ENCODE measurements at places on chromosomes 7 and 10.

DNA sequence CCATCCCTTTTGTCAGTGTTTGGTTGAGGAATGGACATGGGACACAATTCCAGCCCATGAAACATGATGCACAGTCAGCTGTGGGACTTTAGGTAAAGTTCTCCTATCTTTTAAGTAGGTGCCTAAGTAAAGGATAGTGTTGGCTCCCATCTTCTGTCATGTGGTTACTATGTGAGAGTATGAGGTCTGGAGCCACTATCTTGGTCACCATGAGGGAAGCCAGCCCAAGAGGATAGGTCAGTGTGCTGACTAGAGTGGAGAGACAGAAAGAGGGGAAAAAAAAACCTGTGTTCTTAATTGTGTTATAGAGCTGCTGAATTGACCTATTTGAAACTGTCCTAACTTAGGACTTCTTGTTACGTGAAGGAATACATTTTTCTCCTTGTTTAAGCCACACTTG lies 89.7 kb upstream of the NAMPT start:
- no peaks in the 10 kb centered on the region for H3K36me3 ChIP-seq
- no peaks in the 10 kb centered on the region for H3K4me1 ChIP-seq
- no peaks in the 10 kb centered on the region for H3K27me3 ChIP-seq
- no peak overlapping the region for H3K27ac ChIP-seq
- H3K4me3 ChIP-seq, result no peak overlapping the region

DNA sequence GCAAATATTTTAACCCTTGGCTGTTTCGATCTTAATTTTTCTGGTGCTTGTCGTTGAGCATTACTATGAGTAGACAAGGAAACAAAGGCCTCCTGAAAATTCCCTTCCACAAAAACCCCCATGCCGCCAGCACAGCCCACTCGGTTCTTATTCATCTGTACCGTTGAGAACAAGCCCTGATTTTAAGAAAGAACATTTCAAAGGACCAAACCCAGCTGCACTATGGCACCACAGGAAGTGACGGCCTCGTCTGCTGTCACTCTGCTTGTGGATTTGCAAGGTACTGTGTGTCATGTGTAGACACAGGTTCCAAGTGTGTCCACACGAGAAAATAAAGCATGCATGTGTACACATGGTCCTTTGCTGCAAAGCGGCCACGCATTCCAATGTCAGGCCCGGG lies 285.2 kb downstream of the DNAJB6 start:
- no peaks in the 10 kb centered on the region for H3K4me1 ChIP-seq
- no peaks in the 10 kb centered on the region for H3K27me3 ChIP-seq
- H3K27ac ChIP-seq, result no peak overlapping the region
- DNase-seq, result no peak
- H3K4me3 ChIP-seq, result no peak overlapping the region

- no peaks in the 10 kb centered on the region for H3K4me1 ChIP-seq
- H3K27ac ChIP-seq, result no peak overlapping the region
- H3K36me3 ChIP-seq, result peaks cover 17% of the 10 kb centered on the region
- no peaks in the 10 kb centered on the region for H3K27me3 ChIP-seq
These were observed 37.2 kb downstream of the ZNF33A start for GRCh38 chr10:38047666-38048065.

DNA sequence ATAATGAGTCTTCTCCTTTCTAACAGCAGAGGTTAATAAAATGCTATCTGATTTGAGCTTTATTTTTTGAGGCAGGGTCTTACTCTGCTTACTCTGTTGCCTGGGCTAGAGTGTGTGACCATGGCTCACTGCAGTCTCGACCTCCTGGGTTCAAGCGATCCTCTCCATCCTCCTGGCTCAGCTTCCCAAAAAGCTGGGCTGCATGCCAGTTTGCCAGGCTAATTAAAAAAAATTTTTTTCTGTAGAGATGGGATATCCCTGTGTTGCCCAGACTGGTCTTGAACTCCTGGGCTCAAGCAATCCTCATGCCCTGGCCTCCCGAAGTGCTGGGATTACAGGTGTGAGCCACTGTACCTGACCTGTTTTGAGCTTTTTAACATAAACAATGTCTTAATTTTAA lies 56.7 kb downstream of the SCD start:
- H3K4me1 ChIP-seq, result no peaks in the 10 kb centered on the region
- H3K36me3 ChIP-seq, result no peaks in the 10 kb centered on the region
- no peak overlapping the region for H3K27ac ChIP-seq
- H3K4me3 ChIP-seq, result no peak overlapping the region
- DNase-seq, result no peak

DNA sequence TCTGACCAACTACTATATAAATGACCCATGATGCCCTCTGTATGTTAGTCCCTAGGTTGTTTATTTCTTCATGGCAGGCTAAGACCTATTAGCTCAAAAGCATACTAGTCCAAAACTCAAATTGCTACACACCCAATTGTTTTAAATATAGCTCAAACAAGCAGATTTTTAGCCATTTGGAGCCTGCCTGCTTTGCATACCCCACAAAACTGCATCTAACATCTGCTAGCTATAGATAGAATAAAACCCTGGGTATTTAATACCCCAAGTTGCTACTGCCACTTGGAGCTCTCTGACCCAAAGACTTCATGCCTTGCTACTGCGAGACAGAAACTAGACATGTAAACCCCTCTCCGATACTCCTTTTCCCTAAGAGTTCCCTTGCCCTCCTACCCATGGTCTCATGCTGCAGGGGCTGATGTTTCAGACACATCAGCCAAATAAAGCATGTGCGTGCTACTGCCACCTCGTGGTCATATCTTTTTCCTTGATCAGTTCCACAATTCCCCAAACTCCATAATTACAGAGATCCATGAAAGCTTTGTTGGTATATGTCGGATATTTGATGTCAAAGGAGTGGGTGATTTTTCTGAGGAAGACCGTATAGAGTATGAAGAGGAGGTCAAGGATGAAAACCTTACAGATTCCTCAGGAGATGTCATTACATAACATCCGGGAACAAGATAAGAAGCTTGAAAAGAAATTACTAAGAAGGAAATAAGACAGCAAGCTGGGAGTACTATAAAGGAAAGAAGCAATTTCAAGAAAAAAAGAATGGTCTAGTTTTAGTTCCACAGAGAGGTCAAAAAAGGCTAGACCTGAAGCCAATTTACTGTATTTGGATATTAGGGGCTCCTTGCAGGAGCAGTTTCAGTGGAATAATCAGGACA lies 386.6 kb downstream of the SH2D4B start:
- no peak for DNase-seq
- no peak overlapping the region for H3K4me3 ChIP-seq
- H3K27ac ChIP-seq, result no peak overlapping the region
- H3K36me3 ChIP-seq, result no peaks in the 10 kb centered on the region

DNA sequence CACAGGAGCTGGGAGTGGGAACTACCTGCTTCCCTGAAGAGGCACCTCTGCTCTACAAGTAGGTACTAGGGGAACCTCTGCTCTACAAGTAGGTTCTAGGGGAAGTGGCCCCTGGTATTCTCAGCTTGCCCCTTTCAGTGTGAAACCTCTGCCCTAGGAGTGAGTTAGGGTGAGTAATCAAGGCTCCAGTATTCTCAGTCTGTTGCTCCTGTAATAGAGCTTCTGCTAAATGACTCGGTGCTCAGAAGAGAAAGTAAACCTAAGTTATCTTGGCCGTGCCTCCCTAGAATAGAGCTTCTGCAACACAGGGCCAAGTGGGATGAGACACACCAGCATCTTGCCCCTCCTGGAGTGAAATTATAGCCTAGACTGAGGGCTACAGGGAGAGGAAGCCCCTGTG lies 13.4 kb upstream of the RASSF4 start:
- H3K27ac ChIP-seq, result no peak overlapping the region
- H3K36me3 ChIP-seq, result no peaks in the 10 kb centered on the region
- no peak overlapping the region for H3K4me3 ChIP-seq

- DNase-seq, result no peak
- H3K27me3 ChIP-seq, result no peaks in the 10 kb centered on the region
- H3K36me3 ChIP-seq, result no peaks in the 10 kb centered on the region
- no peaks in the 10 kb centered on the region for H3K4me1 ChIP-seq
- no peak overlapping the region for H3K4me3 ChIP-seq
These were observed 58.5 kb downstream of the BEND7 start for GRCh38 chr10:13470270-13470669.

DNA sequence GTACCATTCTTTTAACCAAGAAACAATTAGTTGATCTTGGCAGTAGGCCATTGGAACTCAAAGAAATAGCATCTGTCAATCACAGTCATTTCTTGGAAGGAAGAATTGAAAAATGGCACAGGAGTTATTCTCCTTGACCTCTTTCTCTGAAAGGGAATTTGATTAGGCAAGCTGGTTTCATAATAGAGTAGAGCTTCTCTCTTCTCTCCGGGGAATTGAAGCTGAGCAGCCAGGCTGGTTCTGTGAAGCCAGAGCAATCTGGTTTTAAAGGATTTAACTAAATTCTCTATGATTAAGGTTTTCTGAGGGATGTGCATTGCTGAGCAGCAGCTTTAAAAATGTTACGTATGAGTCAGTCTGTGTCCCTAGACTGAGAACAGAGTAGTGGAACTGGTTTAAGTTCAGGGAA lies 70.2 kb downstream of the AHCYL2 start:
- H3K27ac ChIP-seq, result no peak overlapping the region
- H3K36me3 ChIP-seq, result no peaks in the 10 kb centered on the region
- no peak overlapping the region for H3K4me3 ChIP-seq
- no peak for DNase-seq

DNA sequence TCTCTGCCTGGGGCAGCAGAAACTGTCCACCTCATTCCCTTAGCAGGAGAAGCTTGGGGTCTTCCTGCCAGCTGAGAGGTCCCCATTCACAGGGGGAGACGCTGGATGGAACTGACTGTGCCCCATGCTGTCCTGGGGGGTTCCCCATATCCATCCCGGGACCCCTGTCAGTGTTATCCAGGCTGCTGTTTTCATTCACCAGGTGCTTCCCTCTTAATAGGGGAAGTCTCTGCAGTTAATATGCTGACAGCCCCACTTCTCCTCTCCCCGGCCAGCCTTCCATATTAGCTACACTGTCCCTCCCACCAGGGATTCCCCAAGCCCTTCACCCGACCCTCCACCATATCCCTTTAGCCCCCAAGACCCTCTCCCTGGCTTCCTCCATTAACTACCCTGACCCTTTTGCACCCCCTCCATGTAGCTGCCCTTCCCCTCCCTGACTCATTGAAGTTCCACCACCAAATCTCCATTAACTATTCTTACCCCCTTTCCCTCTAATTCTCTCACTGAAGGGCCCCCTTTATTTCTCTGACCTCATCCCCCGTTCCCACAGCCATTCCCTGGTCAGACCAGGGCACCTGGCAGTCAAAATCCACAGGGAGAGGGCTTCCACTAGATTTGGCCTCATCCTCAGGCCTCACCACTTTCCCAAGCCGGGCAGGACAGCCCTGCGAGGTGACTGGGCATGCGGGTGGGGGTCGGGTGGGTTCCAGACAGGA lies 92.0 kb upstream of the PAX2 start:
- H3K27me3 ChIP-seq, result peaks cover 29% of the 10 kb centered on the region
- no peak for DNase-seq
- H3K4me3 ChIP-seq, result peak overlapping the region; percentile 51
- no peak overlapping the region for H3K27ac ChIP-seq
- peaks cover 3% of the 10 kb centered on the region for H3K4me1 ChIP-seq
- H3K36me3 ChIP-seq, result no peaks in the 10 kb centered on the region

DNA sequence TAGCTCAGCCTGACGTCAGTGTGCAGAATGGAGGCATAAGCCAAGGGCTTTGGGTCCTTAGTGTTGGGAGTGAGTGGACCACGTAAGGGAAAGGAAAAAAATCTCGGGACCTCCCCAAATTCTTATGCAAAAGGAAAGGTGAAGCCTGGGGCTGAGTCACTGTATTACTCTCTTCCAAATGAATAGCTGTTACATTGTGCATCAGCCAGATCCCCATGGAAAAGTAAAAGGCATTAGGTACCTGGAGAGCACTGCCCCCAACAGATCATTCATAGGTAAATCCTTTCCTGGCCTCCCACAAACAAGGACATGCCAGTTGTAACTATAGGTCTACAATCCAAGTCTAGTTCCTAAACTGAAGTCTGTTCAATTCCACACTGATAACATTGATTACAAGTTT lies 170.5 kb downstream of the C1GALT1 start:
- no peaks in the 10 kb centered on the region for H3K4me1 ChIP-seq
- H3K27ac ChIP-seq, result no peak overlapping the region
- H3K36me3 ChIP-seq, result no peaks in the 10 kb centered on the region
- H3K27me3 ChIP-seq, result no peaks in the 10 kb centered on the region
- DNase-seq, result no peak

DNA sequence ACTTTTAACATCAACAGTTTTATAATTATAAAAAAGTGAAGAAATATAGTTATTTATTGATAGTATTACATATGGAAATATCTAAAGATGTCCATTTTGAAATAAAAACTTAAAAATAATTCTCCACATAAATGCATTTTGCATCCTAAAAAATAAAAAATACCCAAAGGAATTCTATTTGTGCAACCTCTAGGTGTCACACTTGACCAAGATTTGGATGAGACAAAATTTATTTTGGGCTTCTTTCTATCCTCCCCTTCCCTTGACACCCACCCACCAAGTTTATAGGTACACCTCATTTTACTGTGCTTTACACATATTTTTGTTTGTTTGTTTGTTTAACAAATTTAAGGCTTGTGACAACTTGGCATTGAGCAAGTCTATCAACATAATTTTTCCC lies 3.3 kb upstream of the THSD7A start:
- H3K4me1 ChIP-seq, result no peaks in the 10 kb centered on the region
- DNase-seq, result no peak
- H3K36me3 ChIP-seq, result no peaks in the 10 kb centered on the region
- no peak overlapping the region for H3K27ac ChIP-seq

- H3K4me1 ChIP-seq, result peaks cover 27% of the 10 kb centered on the region
- H3K27me3 ChIP-seq, result no peaks in the 10 kb centered on the region
- H3K36me3 ChIP-seq, result no peaks in the 10 kb centered on the region
- peak; percentile 58 for DNase-seq
- peak overlapping the region; percentile 94 for H3K4me3 ChIP-seq
These were observed 589 bp downstream of the LDB1 start for GRCh38 chr10:102119417-102120141.

GRCh38 chr10:124849111-124849773 lies 47.6 kb downstream of the ABRAXAS2 start:
- H3K4me3 ChIP-seq, result no peak overlapping the region
- no peaks in the 10 kb centered on the region for H3K4me1 ChIP-seq
- no peaks in the 10 kb centered on the region for H3K36me3 ChIP-seq
- H3K27ac ChIP-seq, result no peak overlapping the region
- no peaks in the 10 kb centered on the region for H3K27me3 ChIP-seq
- no peak for DNase-seq

GRCh38 chr7:21690705-21691104 lies 147.9 kb downstream of the DNAH11 start:
- DNase-seq, result no peak
- H3K4me3 ChIP-seq, result no peak overlapping the region
- H3K27me3 ChIP-seq, result no peaks in the 10 kb centered on the region

- H3K4me1 ChIP-seq, result no peaks in the 10 kb centered on the region
- peak overlapping the region; percentile 91 for H3K27ac ChIP-seq
- H3K4me3 ChIP-seq, result peak overlapping the region; percentile 89
These were observed 628 bp downstream of the PARP12 start for GRCh38 chr7:140062118-140062527.

- peaks cover 11% of the 10 kb centered on the region for H3K36me3 ChIP-seq
- H3K27ac ChIP-seq, result no peak overlapping the region
- no peaks in the 10 kb centered on the region for H3K27me3 ChIP-seq
- H3K4me3 ChIP-seq, result no peak overlapping the region
These were observed 165.5 kb downstream of the CPED1 start for GRCh38 chr7:121153995-121154394.
